Heart right ventricle (tissue), 16 donors: ENCODE measurements at places on chromosomes 13 and 19.

GRCh38 chr13:28474491-28475134 is 20.3 kb downstream of the FLT1 start:
- no peak for DNase-seq

GRCh38 chr13:112902101-112902651 is 66.8 kb upstream of the MCF2L start:
- no peak for DNase-seq

GRCh38 chr19:50215820-50216219 is 12.4 kb downstream of the MYH14 start:
- DNase-seq = no peak

- DNase-seq = peak; percentile 56
These were observed 13.6 kb downstream of the C19orf25 start for GRCh38 chr19:1465191-1466016.

- DNase-seq = no peak
These were observed 28.2 kb upstream of the TMEM255B start for GRCh38 chr13:113730831-113731191.

DNA sequence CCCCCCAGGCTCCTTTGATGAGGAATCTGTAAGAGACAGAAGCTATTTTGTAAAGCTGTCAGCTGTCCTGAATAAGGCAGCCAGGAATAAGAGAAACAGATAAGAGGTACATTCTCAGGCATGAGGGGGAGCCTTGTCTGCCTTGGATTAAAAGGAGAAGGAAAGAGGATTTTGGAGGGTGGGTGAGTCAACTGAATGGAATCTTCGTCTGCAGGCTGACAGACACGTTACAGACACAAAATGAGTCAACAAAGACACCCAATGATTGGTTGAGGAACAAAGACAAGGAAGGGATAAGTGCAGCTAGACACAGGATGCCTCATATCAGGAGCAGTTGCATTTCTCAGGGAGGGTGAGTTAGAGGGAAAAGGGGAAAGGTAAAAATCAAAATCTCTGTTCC is 162.5 kb downstream of the OLFM4 start:
- no peak for DNase-seq

DNA sequence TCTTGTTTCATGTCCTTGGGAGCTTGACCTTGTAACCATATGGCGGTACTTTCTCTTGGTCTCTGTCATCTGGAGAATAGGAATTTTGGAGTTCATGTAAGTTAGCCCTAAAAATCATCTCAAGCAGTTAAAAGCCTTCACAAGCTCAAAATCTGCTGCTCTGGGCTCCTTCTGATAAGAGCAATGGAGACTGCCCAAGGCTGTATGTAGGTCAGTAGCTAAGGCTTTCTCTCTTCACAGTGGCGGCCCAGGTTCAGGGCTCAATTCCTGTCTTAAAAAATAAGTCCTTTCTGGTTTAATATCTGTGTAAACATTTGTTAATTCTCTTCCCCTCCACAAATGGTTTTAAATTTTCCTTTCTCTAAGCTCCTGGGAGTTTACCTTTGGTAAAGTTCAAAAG is 45.3 kb upstream of the ANKRD10 start:
- DNase-seq = no peak

DNA sequence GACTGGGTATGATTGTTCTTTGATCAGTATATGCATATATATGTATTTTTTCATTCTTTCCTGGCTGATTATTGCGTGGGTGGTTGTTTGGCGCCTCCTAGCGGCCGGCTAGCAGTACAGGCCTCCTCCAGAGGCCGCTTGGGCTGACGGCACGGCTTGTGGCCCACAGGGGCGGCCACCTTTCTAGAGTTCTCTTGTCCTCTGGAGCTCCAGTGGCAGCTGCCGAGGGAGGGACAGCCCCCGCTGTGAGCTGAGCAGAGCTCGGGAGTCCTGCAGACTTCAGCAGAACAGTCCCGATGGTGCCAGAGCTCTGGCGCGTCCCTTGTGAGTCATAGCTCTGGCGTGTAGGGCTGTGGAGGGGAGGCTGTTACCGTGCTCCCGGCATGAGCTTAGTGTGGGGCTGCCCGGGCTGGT is 22.5 kb upstream of the ZNF429 start:
- peak; percentile 28 for DNase-seq

- DNase-seq = no peak
These were observed 623.2 kb downstream of the SLITRK5 start for GRCh38 chr13:88294368-88294767.

DNA sequence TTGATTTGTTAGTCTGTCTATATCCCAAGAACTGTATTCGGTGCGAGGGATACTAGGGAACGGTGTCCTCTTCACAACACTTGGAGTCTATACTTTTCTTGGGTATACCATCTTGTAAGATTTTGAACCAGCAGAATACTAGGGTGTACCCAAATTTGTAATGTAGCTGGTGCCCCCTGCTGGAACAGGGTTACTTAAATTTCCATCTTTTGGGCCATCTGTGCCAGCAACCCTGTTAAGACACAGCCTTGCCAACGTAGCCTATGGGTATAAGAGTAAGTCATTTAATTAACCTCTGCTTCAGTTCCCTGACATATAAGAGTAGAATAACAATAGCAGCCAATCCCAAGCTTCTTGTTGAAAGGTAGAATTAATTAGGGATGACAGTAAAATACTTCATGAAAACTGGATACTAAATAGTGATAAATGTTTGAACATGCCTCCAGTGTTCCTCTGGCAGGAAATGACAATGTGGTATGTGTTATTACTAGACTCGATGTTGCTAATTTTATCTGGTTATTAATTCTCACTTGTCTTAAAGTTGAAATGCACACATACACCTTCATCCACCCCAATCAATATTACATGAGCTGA is 607.6 kb downstream of the FGF9 start:
- DNase-seq = peak; percentile 55

DNA sequence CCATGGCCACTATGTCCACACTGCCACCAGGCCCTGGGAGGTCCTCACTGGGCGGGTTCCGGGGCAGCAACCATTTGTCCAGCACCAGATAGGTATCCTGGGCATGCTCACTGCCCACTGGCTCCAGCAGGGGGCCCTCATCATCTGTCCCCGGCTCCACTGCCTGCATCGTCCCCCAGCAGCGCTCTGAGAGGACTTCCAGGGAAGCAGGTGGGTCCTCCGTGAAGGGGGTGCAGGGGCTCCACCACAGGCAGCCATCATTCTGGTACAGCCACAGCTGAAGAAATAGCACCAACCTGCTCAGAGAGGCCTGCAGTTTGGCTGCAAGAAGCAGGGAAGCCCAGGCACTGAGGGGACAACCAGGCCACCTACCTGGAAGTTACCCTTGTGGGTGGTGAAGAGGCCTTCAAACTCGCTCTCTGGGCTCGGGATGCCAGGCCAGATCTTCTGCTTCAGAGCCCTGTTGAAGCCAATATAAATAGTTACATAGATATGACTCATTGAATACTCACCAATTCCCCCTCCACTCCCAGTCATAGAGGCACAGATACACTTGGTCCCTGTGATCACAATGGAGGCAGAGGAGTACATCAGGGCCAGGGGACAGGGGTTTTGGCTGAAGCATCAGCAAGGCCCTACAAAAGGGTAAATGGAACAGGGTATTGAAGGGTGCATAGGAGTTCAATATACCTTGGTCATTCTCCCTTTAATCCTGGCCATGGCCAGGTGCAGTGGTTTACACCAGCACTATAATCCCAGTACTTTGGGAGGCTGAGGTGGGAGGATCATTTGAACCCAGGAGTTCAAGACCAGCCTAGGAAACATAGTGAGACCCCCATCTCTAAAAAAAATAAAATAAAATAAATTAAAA is 4.1 kb downstream of the SWSAP1 start:
- DNase-seq = peak; percentile 56

GRCh38 chr19:18086590-18087138 is at the start of gene IL12RB1:
Gene IL12RB1, minus strand, starts transcription at chr19:18086934. Its CDS starts 111 bp downstream, at chr19:18086823.
- no peak for DNase-seq

DNA sequence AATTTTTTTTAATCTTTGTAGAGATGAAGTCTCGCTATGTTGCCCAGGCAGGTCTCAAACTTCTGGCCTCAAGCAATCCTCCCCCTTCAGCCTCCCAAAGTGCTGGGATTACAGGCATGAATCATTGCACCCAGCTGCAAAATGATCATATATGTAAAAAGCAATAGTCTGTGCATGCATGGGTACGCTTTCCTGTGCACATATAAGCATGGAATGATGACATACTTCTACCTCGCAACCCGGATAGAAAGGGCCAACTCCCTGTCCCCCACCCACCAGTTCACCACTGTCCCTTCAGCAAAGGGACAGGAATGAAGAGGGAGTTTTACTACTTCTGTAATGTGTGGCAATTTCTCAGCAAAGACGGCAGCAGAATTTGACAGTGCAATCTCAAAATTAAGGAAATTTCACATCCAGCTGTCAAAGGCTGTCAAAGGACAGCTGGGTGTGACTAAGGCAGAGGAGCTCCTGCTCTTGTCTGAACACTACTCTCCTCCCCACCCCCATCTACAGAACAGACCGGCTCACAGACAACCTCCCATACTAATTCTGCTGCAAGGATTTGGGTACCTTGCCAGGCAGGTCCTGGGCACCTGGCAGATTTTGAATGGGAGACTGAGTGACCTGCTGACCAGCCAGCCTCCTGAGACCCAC is 95.6 kb downstream of the TSHZ3 start:
- DNase-seq = no peak

GRCh38 chr13:39451301-39451700 is 151.7 kb downstream of the LHFPL6 start:
- DNase-seq = peak; percentile 31

- DNase-seq = no peak
These were observed 556.7 kb downstream of the PCDH9 start for GRCh38 chr13:66673401-66673800.

GRCh38 chr19:54188215-54188871 is 1.0 kb downstream of the MBOAT7 start:
- no peak for DNase-seq

GRCh38 chr13:76223999-76224398 is 587.9 kb downstream of the LMO7 start:
- no peak for DNase-seq

GRCh38 chr13:110702591-110703526 is 3.1 kb downstream of the CARS2 start:
- DNase-seq = no peak

GRCh38 chr13:30338331-30338851 is 31.0 kb upstream of the KATNAL1 start:
- DNase-seq = no peak

DNA sequence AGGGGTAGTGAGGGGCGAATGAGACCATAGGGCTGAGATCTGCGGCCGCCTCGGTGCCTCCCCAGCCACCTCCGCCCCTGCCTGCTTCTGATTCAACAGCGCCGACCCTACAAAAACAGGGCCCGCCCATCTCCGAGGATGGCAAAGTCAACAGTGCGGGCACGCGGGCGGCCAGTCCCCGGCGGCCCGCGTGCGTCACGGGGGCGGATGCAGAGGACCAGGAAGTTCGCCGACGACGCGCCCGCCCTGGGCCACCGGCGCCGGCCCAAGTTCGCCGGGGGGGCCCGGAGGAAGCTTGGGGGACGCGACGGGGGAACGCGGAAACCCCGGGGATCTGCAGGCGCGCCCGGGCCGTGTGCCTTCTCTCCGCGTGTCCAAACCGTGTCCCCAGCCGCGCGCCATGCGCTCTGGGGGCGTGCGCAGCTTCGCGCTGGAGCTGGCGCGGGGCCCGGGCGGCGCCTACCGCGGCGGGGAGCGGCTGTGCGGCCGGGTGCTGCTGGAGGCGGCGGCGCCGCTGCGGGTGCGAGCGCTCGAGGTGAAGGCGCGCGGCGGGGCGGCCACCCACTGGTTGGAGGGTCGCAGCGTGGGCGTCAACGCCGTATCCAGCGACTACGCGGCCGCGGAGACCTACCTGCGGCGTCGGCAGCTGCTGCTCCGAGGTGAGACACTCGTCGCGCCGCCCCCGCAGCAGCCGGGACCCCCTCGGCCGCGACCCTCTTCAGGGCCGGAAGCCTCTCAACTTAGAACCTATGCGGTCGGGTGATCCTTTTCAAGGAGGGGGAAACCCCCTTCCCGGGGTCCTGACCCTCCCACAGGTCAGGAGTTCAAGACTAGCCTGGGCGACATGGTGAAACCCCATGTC is 6.8 kb upstream of the ARRDC2 start:
- DNase-seq = peak; percentile 90

DNA sequence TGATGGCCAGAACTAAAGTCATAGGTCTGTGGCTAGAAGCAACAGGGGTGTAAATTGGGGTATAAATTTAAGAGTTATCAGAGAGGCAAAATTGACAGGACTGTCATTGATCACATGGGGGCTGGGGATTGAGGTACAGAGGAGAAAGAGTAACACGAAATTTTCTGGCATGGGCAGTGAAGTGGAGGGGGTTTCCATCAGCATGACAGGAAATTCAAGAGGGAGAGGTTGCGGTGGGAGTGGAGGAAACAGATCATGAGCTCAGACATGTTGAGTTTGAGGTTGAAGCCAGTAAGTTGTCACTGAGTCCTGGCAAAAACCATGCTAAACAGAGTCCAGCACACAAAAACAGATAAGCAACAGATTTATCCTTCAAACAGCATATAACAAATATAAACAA is 192.1 kb upstream of the TSC22D1 start:
- DNase-seq = no peak

DNA sequence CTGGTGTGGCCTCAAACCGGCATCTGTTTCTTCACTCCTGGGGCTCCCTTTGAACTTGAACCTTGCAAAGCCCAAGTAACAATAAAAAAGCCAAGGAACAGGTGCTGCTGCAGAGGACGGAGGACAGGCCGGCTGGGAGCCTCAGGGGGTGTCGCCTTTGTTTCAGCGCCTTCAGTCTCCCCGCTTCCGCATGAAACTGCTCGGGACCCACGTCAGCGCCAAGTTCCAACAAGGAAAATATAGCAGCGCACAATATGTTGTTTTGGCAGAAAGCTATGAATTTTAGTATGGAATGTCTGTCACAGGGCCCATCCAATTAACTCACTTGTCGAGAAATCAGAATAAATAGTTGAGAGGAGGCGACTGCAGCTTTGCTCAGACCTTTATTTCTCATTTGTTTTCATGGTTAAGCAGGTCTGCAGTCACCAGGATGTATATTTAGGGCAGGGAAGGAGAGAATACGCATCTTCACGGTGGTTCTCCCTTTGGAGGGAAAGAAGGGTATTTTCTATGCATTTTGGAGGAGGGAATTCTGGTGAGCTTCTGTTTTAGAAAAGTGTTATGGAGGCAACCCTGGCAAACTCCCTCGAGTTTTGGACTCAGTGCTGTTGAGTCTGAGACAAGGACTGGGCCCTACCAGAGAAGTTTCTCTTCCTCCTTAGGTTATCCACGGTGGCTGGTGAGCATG is 34.3 kb upstream of the MEDAG start:
- no peak for DNase-seq

- DNase-seq = peak; percentile 53
These were observed 1.4 kb downstream of the RASA3 start for GRCh38 chr13:114130837-114131582.

DNA sequence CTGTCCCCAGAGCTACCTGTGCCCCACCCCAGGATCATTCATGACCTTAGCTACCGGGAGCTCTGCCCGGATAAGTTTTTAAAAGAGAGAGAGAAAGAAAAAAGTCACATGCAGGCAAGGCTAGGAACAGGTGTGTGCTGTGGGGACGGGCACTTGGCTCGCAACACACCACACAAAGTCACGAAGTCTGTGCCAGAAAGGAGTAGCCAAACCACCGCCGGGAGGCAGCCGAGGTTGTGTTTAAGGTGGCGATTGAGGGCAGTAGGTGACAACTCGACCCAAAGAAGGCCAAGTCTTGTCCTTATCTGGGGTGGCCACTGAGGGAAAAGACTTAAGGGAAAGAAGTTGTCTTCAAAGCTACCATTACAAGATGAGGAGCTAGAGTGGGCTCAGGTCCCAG is 4.6 kb upstream of the TSHZ3 start:
- no peak for DNase-seq
